ENCODE measurements at places on chromosomes 16 and 17. TPM values are rescaled to one million over a fixed set of nuclear protein-coding genes. Genes with fewer than 3 reads are reported as not detected.

The TSPOAP1 gene
- not detected for total RNA-seq

The MINK1 gene
- total RNA-seq = 29.5 TPM

The CDH11 gene
- total RNA-seq = 338 TPM

The HP gene
- total RNA-seq = not detected

The AANAT gene
- not detected for total RNA-seq

The RPL19 gene
- total RNA-seq = 1,114 TPM

The ITGA2B gene
- total RNA-seq = under 0.01 TPM

The SLX1A gene
- total RNA-seq = 36.4 TPM

The ABHD15 gene
- total RNA-seq = 6.7 TPM

The EME1 gene
- total RNA-seq = 0.66 TPM

The PRSS22 gene
- total RNA-seq = not detected

The CDRT15 gene
- total RNA-seq = not detected

The MBTD1 gene
- total RNA-seq = 10.3 TPM

The BCO1 gene
- total RNA-seq = not detected

The HCFC1R1 gene
- 11.6 TPM for total RNA-seq

The KCNJ16 gene
- total RNA-seq = not detected

The TNFRSF17 gene
- not detected for total RNA-seq

Measured in placental pericyte (primary cell).